ENCODE measurements at places on chromosomes 1 and 21.

DNA sequence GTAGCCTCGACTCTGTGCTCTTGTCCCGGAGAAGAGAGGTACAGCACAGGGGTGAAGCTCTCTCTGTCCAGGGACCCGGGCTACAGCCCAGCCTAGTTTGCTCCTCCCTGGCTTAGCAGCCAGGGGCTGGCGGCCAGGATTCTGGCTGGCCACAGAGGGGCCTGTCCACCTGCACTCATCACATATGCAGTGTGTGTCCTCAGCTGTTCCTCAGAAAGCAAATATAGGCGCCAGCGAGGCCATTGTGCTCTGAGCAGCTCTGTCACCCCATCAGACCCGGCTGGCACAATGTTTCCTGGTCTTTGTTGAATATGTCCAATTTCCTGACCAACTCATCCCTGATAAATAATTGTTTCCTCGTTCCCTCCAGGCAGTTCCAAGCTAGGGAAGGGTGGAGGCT is 28.5 kb downstream of the KCND3 start:
- no peak for DNase-seq

DNA sequence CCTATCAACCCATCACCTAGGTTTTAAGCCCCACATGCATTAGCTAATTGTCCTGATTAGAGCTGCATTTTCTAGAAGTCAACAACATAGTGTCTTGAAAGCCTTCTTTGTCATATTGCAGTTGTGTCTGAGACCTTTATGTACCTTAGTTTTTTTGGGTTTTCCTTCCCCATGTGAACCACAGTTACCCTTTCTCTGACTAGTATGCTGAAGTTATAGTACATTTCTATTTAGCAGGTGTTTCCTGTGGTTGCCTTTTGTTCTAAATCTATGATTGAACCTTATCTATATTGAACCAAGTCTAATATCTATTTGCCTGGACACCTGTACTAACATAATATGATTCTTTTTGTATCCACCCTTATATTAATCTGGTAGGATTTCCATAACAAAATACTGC is 135.6 kb downstream of the ST6GALNAC3 start:
- DNase-seq: no peak

DNA sequence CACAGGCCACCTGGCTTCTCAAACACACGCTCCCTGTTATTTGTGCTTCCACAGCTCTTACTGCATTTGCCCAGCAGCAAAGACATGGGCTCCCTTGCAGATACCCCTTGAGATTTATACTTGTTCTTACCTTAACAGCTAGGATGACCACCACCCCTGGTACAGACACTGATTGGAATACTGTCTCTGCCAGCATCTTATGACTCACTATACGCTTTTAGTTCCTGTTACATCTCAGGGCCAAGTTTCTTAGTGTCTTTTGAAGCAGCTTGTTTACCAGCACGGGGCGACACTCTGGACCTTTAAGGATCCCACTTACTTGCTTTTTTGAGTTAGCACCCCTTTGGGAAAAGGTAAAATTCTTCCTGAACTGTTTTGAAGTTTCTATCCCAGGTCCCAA is 874.8 kb downstream of the KCNT2 start:
- no peak for DNase-seq

GRCh38 chr1:222886878-222887351 is 72.1 kb downstream of the DISP1 start:
- DNase-seq: no peak

DNA sequence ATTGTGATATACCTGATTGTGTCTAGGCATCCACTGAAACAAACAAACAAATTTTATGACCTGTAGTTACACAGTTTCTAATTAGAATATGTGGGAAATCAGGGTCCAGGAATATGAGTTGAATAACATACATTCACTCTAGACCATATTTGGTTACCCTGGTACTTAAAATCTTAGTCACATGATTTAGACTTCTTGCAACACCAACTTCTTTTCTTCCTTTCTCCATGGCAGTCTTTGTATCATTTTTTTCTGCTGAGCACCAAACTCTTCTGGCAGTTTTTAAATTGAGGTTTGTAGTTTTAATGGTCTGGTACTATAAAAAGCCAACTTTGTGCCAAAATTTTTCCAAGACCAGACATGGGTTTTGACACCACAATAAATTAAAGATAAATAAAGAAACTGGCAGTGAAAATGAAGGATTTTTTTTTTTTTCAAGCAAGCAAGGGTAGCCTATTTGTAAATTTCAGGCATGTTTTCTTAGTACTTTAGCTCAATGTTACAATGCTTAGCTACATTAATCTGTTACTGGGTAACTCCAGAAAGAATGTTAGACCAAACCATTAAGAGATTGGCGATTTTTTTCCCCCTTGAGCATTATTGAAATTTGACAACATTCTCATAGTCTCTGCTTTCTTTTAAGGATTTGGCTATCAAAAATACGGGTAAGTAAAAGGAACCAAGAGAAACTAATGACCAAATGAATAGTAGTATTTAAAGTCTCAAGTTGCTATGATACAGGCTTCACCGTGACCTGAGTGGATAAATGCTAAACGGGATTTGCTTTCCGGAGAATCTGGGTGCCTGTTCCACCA is 108.5 kb downstream of the NFIA start:
- no peak for DNase-seq

GRCh38 chr1:20141466-20141865 is 2.3 kb downstream of the PLA2G2F start:
- no peak for DNase-seq

- DNase-seq: no peak
Measured at GRCh38 chr1:220315070-220315839, 43.0 kb upstream of the RAB3GAP2 start.

- DNase-seq: no peak
Measured at GRCh38 chr1:78949227-78949626, 57.3 kb downstream of the ADGRL4 start.

Measured in HuH-7 (cell line).